ENCODE measurements at places on chromosomes 2 and 18. TPM values are rescaled to one million over a fixed set of nuclear protein-coding genes. Genes with fewer than 3 reads are reported as not detected.

DNA sequence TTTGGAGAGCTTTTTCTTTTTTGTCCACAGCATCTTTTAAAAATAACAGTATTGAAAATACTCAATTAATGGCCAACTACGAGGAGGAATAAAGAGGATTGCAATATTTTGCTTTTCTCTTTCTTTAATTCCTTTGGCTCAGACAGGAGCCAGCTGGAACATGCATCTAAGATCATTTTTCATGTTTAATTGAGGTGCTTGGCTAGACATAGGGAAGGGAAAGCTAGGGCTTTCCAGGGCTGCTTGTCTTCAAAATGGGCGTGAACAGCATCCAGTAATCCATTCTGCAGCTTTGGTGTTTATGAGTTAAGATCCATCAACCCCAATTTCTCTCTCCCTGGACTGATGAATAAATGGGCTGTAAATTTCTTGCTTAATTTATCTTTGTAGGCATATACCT, 323.0 kb downstream of the PTPRM start:
- no peak overlapping the region for H3K27ac ChIP-seq
- H3K36me3 ChIP-seq, result no peaks in the 10 kb centered on the region
- no peaks in the 10 kb centered on the region for H3K27me3 ChIP-seq

INHBB gene
- 6.9 TPM for polyA plus RNA-seq

DNA sequence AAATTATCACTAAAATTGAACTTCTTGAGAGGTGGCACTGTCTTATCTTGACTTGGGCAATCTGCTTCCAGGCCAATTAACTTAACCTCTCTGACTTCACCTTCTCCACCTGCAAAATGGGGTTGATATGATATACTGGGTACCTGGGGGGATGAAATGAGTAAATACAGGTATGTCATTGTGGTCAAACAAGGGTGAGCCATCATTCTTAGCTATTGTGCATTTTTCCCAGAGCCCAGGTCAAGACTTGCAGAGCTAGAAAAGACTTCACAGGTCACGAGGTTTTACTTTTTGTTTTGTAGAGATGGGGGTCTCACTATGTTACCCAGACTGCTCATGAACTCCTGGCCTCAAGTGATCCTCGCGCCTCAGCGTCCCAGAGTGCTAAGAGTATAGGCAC, 145.0 kb downstream of the PRKCE start:
- peaks cover 6% of the 10 kb centered on the region for H3K4me1 ChIP-seq
- DNase-seq, result no peak
- no peaks in the 10 kb centered on the region for H3K27me3 ChIP-seq
- no peak overlapping the region for H3K27ac ChIP-seq
- no peak overlapping the region for H3K4me3 ChIP-seq

GRCh38 chr18:40613721-40614120, 1341.3 kb upstream of the PIK3C3 start:
- H3K27me3 ChIP-seq, result no peaks in the 10 kb centered on the region
- no peaks in the 10 kb centered on the region for H3K36me3 ChIP-seq
- no peaks in the 10 kb centered on the region for H3K4me1 ChIP-seq

GRCh38 chr2:143719406-143719805, 590.2 kb downstream of the ARHGAP15 start:
- DNase-seq, result no peak
- no peak overlapping the region for H3K27ac ChIP-seq
- H3K36me3 ChIP-seq, result no peaks in the 10 kb centered on the region
- no peak overlapping the region for H3K4me3 ChIP-seq

DNA sequence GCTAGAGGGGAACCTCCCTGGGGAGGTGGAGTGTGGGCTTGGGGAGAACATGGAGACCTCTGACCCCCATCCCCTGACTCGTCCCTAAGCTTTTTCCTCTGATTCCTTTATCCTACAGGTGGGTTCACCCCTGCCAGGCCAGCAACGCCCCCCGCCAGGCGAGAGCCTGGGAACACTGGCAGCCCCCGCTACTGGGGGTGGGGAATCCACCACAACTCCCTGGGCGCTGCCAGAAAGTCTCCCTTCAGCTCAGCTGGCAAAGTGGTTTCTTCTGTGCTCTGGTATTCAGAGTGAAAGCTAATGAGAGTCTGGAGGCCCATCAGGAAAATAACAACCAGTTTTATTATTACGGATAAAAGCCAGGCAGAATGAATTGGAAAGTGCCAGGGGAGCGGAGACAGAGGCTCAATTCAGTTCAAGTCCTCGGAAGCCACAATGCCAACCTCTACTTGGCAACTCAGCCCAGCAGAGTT, 2.8 kb downstream of the DIPK1C start:
- no peaks in the 10 kb centered on the region for H3K36me3 ChIP-seq
- H3K27me3 ChIP-seq, result no peaks in the 10 kb centered on the region
- H3K27ac ChIP-seq, result no peak overlapping the region
- DNase-seq, result no peak

DNA sequence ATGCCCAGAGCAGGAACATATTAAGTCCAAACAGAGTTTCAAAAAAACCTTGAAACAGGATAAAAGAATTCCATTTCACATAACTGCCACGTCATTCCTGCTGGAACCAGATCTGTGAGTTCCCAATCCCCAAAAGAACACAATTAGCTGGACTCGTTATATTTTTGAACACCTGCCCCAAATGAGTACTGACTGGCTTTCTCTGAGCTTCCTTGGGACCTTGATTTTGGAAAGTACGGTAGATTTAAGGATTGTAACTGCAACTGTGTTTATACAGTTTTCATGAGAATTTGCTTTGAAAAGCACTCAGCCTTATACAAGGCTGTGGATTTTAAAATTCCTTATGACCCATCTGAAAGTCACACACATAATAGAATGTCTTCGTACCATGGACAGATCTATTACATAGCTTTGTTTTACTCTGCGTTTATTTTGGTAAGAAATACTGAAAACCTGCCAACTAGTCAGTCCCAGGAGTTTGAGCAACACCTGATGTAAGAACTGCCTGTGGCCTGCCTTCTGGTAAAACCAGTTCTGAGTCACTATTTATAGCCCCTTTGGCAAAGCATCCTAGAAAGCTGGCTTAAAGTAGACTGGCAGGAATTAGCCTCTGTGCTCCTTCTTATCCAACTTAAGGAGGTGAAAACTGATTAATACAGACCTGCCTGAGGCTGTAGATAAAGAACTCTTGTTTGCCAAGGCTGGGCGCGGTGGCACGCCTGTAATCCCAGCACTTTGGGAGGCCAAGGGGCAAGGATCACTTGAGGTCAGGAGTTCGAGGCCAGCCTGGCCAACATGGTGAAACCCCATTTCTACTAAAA, 48.1 kb downstream of the MERTK start:
- H3K27ac ChIP-seq, result peak overlapping the region; percentile 73
- H3K27me3 ChIP-seq, result no peaks in the 10 kb centered on the region
- H3K36me3 ChIP-seq, result no peaks in the 10 kb centered on the region
- peaks cover 10% of the 10 kb centered on the region for H3K4me1 ChIP-seq

DNAJC27 gene
- 6.0 TPM for polyA plus RNA-seq

DNA sequence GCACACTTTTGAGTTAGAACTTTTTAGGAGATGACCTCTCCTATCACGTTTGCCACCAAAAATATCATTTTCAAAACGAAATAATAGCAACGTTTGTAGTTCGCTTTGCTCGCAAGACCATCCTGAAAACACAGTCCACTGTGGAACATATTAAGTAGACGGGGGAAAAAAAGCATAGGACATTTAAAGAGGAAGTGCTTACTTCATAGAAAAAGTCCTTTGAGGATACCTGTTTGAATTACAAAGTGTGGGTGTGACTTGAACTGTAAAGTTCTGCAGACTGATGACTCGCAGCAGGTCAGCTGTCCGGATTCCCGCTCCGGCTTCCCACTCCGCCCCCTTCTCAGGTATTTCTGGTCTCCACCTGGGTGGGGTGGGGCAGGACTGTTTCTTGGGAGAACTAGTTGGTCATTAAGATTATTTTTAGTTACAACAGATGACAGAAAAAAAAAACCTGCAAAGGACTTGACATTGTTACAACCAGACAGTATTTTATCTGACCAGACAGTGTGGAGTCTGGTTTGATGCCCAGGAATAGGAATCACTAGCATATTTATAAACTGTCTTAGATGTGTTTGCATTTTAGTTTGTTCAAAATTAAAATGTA, 13.3 kb downstream of the CNOT11 start:
- H3K4me3 ChIP-seq, result no peak overlapping the region
- DNase-seq, result no peak
- no peaks in the 10 kb centered on the region for H3K27me3 ChIP-seq
- H3K27ac ChIP-seq, result no peak overlapping the region

GRCh38 chr2:174614261-174614660, 16.7 kb upstream of the WIPF1 start:
- H3K27me3 ChIP-seq, result no peaks in the 10 kb centered on the region
- no peak overlapping the region for H3K4me3 ChIP-seq
- H3K36me3 ChIP-seq, result no peaks in the 10 kb centered on the region
- H3K4me1 ChIP-seq, result peaks cover 2% of the 10 kb centered on the region
- H3K27ac ChIP-seq, result no peak overlapping the region
- DNase-seq, result no peak

MPP4 gene
- not detected for polyA plus RNA-seq

GRCh38 chr2:63023444-63023843, 27.2 kb upstream of the OTX1 start:
- no peak overlapping the region for H3K27ac ChIP-seq
- DNase-seq, result no peak
- no peaks in the 10 kb centered on the region for H3K4me1 ChIP-seq
- H3K27me3 ChIP-seq, result no peaks in the 10 kb centered on the region
- no peak overlapping the region for H3K4me3 ChIP-seq

- no peaks in the 10 kb centered on the region for H3K27me3 ChIP-seq
- H3K4me3 ChIP-seq, result no peak overlapping the region
- H3K27ac ChIP-seq, result no peak overlapping the region
- no peaks in the 10 kb centered on the region for H3K36me3 ChIP-seq
Measured at GRCh38 chr2:167613471-167613870, 633.9 kb downstream of the STK39 start.

DPP10 gene
- 3.4 TPM for polyA plus RNA-seq

DNA sequence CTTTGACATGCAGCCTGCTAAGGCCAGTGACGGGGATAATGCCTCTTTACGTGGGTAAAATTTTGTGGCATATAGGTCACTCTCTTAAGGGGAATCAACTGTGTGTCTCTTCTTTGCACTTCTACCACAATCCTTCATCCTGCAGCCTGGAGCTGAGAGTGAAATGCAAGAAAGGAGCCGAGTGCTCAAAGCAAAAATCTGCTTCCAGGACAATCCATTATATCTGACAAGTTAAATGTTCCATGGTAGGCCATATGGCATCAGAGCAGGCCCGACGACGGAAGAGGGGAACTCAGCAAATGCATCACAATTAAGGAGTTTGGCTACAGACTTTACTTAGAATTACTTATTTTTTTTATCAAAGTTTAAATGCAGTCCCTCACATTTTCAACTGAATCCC, 171.2 kb downstream of the TCF4 start:
- H3K4me1 ChIP-seq, result peaks cover 2% of the 10 kb centered on the region
- H3K36me3 ChIP-seq, result no peaks in the 10 kb centered on the region
- no peaks in the 10 kb centered on the region for H3K27me3 ChIP-seq
- H3K4me3 ChIP-seq, result no peak overlapping the region
- H3K27ac ChIP-seq, result no peak overlapping the region

GRCh38 chr2:33250417-33251029, 225.9 kb upstream of the RASGRP3 start:
- DNase-seq, result no peak
- H3K4me1 ChIP-seq, result no peaks in the 10 kb centered on the region
- no peaks in the 10 kb centered on the region for H3K36me3 ChIP-seq
- H3K27me3 ChIP-seq, result no peaks in the 10 kb centered on the region

- no peaks in the 10 kb centered on the region for H3K36me3 ChIP-seq
- no peak overlapping the region for H3K27ac ChIP-seq
- peaks cover 8% of the 10 kb centered on the region for H3K4me1 ChIP-seq
- H3K4me3 ChIP-seq, result no peak overlapping the region
Measured at GRCh38 chr2:47189635-47190034, 34.5 kb upstream of the STPG4 start.

- H3K4me1 ChIP-seq, result peaks cover 4% of the 10 kb centered on the region
- H3K4me3 ChIP-seq, result peak overlapping the region; percentile 87
- no peaks in the 10 kb centered on the region for H3K36me3 ChIP-seq
- DNase-seq, result peak; percentile 73
- H3K27ac ChIP-seq, result peak overlapping the region; percentile 94
Measured at GRCh38 chr2:232634206-232635150, 1.1 kb downstream of the EFHD1 start.

Data from ovary (tissue), 10 donors.